Mucosa of descending colon (tissue), 3 donors: ENCODE measurements at places on chromosomes 7 and 10. TPM values are rescaled to one million over a fixed set of nuclear protein-coding genes. Genes with fewer than 3 reads are reported as not detected.

The ZNF736 gene
- 11.0 TPM for total RNA-seq

The AGMO gene
- total RNA-seq, result 0.89 TPM

- DNase-seq, result no peak
Observed at GRCh38 chr7:35035511-35035961, 1.7 kb downstream of the DPY19L1 start.

DNA sequence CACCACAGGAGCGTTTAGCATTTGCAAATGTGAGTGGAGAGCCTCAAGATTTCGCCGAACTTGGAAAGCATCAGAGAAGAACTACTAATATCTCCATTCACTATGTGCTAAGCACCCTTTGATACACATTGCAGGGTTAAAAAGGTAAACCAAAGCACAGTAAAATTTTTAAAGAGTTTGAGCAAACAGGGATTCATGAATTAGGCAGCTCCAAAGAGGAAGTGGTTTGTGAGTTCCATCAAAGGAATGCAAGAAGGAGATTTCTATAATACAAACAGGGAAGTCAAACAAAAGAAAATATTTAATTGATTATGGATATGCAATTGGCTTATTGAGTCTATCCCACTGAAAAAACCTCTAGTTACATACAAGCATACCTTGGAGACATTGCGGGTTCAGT, 81.1 kb upstream of the TMEM72 start:
- DNase-seq, result no peak

The KLF14 gene
- total RNA-seq, result 0.19 TPM

- DNase-seq, result no peak
Observed at GRCh38 chr10:70328018-70328417, 44.2 kb upstream of the NPFFR1 start.

- DNase-seq, result no peak
Observed at GRCh38 chr10:130282492-130283218, 146.5 kb downstream of the GLRX3 start.

GRCh38 chr7:147595042-147595441, 995.5 kb upstream of the C7orf33 start:
- DNase-seq, result no peak

GRCh38 chr7:157643525-157643970, 306.7 kb downstream of the DNAJB6 start:
- DNase-seq, result no peak

The RBP3 gene
- not detected for total RNA-seq

DNA sequence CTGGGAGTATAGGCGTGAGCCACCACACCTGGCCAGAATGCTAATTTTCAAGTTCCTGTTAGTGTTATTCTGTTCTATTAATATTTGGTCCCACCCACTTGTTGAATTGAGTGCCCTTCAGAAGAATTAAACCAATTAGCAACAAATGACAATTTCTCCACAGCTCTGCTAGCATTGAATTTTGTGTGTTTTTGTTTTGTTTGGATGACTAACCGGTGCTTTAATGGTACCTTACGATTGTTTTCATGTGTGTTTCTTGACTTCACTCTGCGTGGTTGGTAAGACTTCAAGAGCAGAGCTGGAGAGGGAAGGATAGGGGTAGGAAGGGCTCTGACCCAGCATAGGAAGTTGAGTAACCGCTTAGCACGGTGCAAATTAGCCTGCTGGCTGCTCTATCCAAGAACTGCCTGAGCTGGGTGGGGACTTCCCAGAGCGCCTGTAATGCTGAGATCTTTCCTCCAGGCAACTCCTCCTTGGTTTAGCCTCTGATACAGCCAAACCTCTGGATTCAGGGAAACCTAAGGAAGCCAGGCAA, 4.6 kb downstream of the ARPC1B start:
- DNase-seq, result peak; percentile 59

The GRB10 gene
- 56.8 TPM for total RNA-seq

The PDSS1 gene
- total RNA-seq, result 27.9 TPM

- no peak for DNase-seq
Observed at GRCh38 chr10:124007773-124008145, 85.6 kb downstream of the CHST15 start.

- DNase-seq, result no peak
Observed at GRCh38 chr7:99465421-99465768, 572 bp downstream of the ATP5MF start.

The PMS2 gene
- total RNA-seq, result 9.8 TPM

DNA sequence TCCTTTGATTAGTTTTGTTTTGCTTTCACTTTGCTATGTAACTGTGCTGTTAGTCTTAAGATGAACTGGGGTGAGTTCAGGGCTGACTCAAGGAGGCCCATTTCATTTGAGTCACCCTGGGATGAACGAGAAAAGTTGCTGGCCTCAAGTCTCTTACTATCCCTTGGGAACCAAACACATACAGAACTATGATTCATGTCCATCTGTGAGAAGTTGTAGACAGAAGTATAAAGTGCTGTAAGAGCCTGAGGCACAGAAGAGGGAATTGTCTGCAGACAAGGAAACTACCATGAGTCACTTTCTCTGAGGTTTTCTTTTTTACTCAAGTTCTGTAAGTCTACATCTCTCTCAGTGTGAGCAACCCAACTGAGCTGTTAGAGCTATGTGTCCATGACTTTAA, 179.8 kb upstream of the CSTF2T start:
- DNase-seq, result no peak

DNA sequence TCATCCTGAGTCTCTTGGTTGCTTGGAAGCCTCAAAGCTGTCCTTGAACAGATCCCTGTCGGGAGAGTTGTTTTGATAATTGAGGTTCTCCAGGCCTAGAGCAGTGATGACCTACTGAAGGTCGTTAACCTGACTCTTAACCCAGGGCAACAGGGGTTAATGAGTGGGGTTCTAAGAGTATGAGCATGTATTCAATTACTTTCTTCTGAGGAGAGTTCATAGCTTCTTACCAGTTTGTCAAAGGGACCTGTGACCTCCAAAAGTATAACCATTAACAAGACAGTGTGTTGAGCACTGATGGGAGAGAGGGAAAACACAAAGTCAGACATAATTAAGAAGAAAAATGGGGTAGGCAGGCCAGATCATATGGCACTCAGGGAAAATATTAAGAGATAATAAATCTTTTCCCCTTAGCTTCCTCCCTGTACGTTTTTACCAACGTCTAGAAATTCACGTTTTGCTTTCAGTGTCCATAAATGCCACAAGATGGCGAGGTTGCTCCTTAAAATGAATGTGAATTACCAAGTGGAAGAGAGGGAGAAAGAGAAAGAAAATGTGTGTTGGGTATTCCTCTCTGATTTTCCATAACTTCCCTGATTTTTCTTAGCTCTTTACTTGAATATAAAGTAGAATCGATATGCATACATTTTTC, 97.6 kb downstream of the SUGCT start:
- DNase-seq, result no peak

- no peak for DNase-seq
Observed at GRCh38 chr7:25297278-25297677, 69.0 kb upstream of the NPVF start.

- no peak for DNase-seq
Observed at GRCh38 chr7:146510088-146510680, 393.6 kb downstream of the CNTNAP2 start.

DNA sequence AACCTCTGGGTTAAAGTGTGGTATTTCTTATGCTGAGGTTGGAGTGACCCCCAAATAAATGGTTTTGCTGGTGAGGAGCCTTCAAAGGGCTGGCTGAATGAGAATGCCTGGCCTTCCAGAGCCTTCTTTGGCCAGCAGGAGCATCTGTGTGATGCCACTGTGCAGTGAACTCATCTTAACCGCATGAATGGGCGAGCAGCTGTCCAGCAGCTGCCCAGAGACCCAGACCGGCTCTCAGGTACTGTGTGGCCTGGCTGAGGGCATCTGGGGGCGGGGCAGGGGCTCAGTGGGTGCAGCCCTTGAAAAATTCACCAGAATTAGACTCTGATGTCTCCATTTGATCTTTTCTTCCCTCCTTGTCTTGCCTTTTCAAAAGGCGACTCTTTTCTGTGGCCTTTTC, 59.0 kb downstream of the SYPL1 start:
- no peak for DNase-seq

The TMEM270 gene
- not detected for total RNA-seq

The SPDYE1 gene
- not detected for total RNA-seq

DNA sequence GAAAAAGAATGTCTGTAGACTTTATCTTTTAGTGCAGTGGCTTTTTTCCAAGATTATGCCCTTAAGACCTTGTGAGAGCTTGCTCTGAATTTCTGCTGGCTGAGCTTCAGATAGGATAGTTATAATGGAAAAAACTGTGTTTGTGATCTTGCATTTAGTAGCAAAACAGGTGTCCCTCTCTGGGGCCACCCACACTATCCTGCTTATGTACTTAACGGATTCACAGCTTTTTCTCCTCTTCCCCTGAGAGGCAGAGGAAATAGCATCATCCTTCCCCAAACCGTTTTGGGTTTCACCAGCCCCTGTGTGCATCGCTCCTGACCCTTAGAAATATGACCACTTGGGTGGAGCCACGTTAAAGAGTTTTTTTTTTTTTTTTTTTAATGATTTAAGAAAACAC, 101.2 kb downstream of the RAB18 start:
- no peak for DNase-seq

The SYT15B gene
- total RNA-seq, result 1.3 TPM

The CC2D2B gene
- 0.75 TPM for total RNA-seq

DNA sequence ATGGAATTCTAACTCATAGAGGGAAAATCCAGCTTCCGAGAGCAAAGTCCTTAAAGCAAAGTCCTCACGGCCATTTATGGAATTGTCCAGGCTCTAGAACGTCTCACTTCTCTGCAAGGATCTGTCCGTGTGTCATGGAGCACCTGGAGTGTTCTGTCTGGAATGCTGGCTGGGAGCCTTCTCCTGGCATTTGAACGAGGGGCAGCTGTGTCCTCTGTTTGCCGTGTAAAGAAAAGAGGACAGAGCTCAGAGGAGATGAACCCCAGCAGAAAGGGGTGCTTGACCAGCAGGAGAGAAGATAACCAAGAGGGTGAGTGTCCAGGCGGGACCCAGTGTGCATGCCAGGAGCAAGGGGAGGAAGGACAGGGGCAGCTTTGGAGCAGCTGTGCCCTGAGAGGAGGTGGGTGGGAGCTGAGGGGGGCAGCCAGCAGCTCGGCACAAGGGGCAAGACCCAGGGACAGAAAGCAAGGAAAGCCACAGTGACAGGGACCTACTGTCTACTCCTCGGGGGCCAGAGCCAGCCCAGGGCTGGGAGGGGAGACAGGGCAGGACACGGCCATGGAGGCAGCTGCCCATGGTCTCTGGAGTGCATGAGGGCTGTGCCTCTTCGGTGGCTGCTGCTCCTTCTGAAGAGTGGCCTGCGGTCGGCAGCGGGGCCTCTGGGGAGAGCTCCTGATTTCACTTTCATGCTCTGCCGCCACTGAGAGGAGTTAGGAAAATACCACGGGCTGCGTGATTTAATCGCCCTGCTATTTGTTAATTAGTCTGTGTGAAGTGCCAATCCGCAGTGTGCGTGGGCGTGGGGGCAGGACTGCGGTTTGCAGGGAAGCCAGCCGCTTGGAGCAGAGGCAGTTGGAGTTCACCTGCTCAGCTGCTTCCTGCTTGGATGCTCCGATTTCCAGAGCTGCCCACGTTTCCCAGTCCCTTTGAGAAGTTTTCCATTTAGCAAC, 149.3 kb upstream of the SHH start:
- DNase-seq, result no peak

DNA sequence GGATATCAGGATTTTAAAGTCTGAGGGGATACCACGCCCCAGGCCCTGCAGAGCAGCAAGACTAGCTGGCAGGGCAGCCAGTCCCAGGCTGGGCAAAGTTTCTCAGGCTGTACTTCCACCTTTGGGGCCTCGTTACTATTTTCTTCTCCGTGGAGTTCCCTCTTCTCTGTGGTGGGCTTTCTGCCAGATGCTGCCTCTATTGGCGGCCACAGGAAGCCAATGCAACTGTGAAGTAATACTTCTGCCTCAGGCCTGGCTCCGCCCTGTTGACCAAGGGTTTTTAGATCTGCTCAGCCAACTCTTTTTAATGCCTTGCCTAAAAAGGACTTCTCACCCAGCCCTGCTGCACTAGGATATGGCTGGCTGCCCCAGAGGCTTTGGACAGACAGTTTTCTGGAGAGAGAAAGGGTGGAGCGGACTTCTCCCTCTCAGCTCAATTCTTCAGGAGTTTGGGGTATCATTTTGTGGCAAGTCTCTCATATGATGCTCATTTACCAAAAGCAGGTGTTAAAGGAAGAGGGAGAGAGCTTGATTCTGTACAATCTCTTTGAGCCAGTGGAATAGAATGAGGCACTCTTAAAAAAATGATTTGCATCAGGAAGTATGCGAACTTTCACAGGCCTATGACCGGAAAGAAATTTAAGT, 67.4 kb downstream of the HHEX start:
- DNase-seq, result peak; percentile 73

DNA sequence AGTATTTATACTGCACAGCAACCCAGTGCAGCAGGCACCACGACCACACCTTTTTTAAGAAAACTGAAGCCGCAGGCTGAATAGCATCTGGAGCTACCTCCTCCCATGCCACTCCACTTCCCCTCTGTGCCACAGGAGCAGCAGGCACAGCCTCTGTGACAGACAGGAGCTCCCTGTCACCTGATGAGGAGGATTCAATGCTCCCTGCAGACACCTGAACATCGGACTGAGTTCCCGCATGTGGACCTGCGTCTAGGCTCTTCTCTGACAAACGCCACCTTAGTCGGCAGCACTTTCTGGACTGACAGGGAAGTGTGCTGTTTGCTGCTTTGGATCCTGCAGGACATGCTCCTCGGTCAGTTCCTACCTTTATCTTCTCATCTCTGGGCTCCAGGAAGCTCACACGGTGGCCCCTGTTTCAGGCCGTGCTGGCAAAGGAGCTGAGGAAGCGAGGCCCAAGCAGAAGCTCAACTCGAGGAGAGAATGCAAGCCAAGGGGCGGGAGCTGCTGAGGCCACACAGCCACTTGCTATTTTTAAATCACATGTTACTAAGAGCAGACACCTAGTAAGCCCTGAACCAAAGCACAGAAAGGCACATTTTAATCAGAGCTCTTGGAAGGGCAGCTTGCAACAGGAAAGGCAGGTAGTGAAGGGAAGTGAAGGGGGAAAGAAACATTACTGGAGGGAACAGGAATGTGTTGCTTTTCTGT, 56.6 kb downstream of the VOPP1 start:
- no peak for DNase-seq

The TMEM229A gene
- total RNA-seq, result 0.14 TPM

DNA sequence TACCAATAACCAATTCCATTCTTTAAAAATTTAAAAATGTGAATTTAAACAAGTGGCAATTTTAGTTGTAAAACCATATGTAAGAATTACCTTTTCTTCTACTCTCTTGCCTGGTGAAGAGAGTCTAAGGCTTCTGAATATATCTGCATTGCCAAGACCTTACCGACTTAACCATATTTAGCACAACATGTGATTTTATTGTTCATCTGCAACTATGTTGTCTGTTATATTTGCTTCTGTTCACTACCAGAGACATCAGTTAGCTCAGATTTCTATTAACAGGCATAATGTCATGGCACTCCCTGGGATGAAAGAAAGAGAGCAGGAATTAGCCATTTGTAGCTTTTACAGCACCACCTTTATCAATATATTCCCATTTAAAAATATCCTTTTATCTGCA, 55.3 kb downstream of the CHN2 start:
- no peak for DNase-seq
